ENCODE measurements at places on chromosomes 2 and 18. TPM values are rescaled to one million over a fixed set of nuclear protein-coding genes. Genes with fewer than 3 reads are reported as not detected.

DNA sequence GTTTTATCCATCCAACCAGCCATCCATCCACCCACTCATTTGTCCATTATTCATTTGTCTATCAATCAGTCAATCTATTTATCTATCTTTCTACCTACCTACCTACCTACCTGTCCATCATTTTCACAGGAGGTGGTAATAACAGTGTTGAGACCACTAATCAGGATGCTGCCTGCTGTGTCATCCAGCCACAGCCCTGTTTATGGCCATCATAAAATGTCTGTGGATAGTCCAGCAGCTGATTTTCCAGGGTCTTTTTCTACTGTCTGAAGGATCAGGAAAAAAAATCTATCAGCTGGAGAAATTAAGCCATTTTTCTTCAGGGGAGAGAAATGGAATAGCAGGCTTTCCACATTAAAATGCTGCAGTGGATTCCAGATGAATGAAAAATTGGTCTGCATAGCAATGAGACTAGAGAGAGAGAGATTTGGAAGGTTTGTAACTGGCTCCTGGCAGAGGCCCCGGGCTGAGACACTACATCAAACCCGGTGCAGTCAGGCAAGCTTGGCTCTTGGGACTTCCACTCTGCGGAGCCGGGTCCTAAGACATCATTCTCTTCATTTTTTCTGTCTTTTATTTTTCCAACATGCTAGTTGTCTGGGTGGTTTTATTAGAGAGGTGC lies 33.0 kb upstream of the BOD1L2 start:
- no peak for DNase-seq

GRCh38 chr2:138503652-138504051 lies 2.1 kb downstream of the SPOPL start:
- DNase-seq = no peak

Gene TRIM43
- total RNA-seq = 0.23 TPM

- no peak for DNase-seq
These were observed 1155.8 kb upstream of the TMEFF2 start for GRCh38 chr2:193350509-193350908.

Gene CCDC150
- 18.6 TPM for total RNA-seq

Data from activated CD8-positive, alpha-beta memory T cell treated with anti-CD3 and anti-CD28 coated beads, Interleukin-2, amount 10 ng/mL, durations not matched to agents 7 days and 5 days (primary cell).